ENCODE measurements at places on chromosomes 12 and 14.
A peak's percentile ranks its signal among the peaks of the same experiment; 100 is the strongest.

DNA sequence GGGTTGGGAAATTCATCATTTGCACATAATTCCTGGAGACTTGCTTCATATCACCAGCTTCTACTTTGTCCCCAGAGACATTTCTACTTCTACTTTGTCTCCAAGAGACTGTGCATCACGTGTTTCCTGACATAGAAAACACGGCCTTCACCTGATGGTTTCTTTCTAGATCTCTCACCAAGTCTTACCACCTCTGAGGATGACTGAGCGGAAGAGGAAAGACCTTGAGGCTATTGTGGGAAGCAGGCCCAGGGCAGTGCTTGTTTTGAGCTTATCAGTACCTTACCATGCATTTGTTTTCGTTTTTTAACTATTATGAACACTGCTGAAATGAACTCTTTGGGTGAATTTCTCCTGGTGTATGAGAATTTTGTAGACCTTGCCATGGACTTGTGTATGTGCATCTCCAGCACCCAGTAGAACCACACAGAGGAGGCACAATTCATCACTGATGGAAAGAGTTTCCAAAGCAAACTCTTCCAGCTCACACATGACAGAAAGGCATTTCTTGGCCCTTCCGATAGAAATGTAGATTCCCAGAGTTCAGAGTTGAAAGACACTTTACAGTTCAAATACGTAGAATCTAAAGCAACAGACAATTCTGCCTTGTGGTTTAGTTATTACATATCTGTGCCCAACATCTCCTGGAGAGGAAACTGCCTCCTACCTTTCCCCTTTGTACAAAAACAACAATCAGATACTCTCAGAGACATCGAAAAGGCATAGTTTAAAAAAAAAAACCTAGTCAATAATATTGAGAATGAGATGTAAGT is 434.7 kb downstream of the FUT8 start:
- no peak for DNase-seq

DNA sequence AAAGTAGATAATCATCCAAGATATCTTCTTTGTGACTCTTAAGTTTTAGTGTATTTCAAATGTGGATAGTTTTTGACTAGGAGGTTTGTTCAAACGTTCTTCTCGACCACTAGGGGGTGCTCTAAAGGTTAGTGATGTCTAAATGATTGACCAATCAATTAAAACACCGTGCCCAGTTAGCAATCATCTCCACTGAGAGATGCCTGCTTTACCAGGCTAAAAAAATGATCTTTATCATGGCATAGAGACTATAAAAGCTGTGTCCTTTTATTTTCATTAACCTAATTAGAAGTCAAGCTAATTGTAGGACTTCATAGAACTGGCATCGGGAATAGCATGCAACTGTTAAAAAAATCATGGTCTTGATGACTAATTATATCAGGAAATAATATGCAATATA is 153.9 kb downstream of the PRKCH start:
- peak; percentile 76 for DNase-seq

GRCh38 chr12:82090165-82090564 is 268.0 kb downstream of the CCDC59 start:
- no peak for DNase-seq

DNA sequence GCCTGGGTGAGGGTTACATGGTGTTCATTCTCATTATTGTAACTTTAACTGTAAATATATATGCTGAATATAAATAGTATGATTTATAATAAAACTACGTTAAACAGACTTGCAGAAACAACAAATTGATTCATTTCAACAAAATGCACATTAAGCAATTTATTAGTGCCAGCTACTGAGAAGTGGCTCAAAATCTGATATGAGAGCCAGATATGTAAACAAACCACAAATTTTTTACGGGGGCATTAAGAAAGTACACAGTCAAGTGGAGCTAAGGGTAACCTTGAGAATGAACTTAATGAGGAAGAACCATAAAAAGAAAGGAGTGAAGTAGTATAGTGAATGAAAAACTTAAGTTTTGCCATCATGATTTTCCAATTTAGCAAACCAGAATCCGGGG is 40.3 kb downstream of the CEP128 start:
- peak; percentile 34 for DNase-seq

DNA sequence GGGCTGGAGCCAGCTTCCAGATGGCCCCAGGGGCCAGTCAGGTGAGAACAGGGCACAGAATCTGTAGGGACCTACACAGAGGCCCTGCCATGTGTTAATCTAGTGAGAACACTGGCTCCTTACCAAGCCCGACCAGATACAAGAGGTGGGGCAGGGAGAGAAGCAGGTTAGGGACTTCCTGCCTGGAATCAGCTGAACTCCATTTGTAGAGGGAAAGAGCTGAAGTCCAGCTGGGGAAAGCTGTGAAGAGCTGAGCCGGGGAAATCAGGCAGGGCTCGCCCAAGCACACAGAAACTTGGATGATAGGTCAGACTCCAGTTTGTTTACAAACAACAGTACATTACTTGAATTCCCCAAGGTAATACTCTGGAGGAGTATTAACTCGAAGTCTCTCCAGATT is 46.7 kb downstream of the PTGER2 start:
- no peak for DNase-seq

DNA sequence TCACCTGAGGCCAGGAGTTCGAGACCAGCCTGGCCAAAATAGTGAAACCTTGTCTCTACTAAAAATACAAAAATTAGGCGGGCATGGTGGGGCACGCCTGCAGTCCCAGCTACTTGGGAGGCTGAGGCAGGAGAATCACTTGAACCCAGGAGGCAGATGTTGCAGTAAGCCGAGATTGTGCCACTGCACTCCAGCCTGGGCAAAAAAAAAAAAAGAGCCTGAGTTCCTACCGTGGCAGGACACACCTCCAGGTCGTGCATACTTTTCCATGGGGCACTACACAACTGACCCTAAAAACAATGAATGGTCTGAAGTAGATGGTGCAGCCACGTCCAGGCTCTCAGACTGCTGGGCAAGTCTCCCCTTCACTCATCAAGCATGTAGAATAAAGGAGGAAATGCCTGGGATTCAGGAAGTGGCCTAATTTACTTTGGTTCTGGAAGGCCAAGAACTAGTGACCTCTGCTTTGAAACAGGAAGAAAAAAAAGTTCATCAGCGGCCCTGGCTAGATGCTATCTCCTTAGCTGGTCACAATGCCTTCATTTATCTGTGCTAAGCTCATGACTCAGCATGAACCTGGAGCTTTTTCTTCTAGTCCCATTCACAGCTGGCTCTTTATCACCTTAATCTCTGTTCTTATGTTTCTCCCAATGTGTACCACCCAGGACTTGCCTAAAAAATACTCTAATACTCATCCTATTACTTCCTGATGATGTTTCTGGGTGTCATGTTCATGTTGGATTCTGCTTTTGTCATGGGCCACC is 55.8 kb upstream of the OR6J1 start:
- DNase-seq, result peak; percentile 52

DNA sequence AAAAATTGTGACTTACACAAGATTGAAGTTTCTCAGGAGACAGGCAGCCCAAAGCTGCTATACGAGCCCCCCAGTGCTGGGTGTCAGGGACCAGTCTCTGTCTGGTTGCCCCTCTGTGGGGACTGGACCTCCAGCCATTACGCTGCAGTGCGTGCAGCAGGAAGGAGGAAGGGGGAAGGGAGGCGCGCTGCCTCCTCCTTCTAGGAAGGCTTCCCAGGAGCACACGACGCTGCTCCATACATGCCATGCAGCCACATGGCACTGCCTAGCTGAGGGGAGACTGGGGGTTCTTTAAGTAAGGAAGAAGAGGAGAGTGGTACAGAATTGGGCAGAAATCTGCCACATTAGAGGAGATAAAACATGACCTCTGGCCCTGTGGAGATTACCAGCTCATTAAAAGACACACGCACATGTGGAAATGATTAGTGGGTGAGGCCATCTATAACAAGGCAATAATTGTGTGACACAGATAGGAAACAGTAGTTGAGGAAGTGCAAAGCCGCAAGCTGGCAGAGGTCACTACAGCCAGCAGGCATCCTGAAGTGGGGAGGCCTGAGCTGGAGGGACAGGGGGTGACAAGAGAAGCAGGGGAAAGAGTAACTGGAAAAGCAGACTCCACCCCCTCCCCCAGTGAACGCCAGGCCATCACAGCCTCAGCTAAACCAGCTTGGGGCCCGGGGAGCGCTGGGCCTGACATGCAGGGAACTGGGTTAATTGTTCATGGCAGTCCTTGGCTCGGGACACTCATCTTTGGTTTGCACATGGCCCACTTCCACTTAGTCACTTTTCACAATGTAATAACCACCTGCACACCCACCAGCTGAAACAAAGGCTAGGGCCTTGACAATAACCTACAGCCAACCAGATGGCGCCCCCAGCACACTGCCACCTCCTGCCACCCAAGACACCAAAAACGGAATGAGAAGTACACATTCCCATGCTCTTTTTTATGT is 39.6 kb downstream of the CCDC88C start:
- peak; percentile 54 for DNase-seq

GRCh38 chr12:69569236-69569635 is 16.0 kb upstream of the CCT2 start:
- peak; percentile 64 for DNase-seq

GRCh38 chr12:42284157-42284556 is 41.7 kb downstream of the ZCRB1 start:
- DNase-seq, result no peak

GRCh38 chr12:89436062-89436461 is 83.8 kb upstream of the DUSP6 start:
- DNase-seq, result no peak
